ENCODE measurements at places on chromosomes 4 and X.

DNA sequence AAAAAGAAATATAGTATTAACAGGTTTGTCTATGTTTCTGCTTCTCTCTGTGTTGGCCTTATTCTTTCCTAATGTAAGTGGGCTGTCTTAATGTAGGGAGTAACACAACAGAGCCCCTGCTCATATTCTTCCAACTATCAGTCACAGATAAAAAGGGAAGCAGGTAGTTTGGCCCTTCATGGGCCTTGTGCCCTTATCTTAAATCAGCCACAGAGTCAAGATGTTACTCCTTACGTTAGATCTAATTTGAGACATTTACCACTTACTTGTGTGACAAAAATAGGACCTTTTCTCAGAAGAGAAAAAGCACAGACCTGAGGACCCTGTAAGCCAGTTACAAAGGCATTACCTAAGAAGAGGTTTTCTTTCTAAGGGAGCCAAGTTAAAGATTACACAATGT lies 589.0 kb downstream of the GRXCR1 start:
- DNase-seq = no peak

GRCh38 chr4:119982756-119983155 lies 83.9 kb downstream of the MAD2L1 start:
- DNase-seq = no peak

DNA sequence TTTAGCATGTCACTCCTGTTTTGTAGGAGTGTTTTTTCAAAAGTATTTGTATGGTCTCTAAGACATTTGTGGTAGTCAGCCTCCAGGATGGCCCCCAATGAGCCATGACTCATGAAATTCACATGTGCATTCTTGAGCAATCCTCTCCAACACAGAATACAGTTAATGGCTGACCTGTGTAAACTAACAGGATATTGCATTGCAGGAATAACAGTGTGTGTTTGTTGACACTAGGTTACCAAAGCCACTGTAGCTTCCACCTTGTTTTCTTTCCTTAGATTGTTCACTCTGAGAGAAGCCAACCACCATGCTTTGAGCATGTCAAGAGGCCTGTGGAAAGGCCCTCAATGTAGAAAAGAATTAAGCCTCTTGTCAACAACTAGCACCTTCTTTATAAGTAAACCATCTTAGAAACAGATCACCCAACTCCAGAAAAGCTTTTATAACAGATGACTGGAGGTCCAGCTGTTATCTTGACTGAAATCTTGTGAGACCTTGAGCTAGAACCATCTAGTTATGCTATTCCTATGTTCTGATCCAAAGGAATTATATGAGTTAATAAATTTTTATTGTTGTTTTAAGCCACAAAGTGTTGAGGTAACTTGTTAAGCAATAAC lies 28.5 kb downstream of the TBCK start:
- DNase-seq = no peak

- DNase-seq = no peak
These were observed 87.0 kb downstream of the EFNB1 start for GRCh38 chrX:68915778-68916177.

DNA sequence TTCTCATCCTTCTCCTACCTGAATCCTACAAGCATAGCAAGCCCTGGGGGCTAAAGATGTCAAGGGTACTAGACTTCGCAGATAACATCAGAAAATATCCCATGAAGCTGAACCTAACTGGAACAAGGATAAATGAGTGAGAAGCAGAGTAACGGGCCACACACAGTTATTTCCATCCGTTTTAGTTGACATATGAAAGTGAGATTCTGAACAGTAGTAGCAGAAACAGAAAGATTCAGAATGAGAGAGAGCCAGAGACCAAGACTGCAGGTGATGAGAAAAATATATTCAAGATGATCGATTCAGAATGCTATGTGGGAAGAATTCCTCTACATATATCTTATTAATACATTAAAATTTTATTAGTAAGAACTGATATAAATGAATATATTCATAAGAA lies 165.1 kb downstream of the TSPAN5 start:
- no peak for DNase-seq

GRCh38 chrX:123432361-123433150 lies 248.5 kb downstream of the GRIA3 start:
- no peak for DNase-seq

DNA sequence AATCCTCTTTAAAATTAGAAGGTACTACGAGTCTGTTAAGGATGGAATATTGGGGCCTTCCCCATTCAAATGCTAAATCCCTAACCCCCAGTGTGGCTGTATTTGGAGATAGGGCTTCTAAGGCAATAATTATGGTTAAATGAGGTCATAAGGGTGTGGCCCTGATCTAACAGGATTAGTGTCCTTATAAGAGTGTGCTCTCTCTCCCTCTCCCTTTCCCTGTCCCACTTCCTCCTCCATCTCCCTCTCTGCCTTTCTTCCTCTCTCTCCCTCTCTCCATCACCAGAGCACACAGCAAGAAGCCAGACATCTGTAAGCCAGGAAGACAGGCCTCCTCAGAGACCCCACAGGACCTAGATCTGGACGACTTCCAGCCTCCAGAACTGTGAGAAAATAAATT lies 116.9 kb downstream of the COL25A1 start:
- DNase-seq = no peak

- no peak for DNase-seq
These were observed 57.1 kb downstream of the TMEM131L start for GRCh38 chr4:153523164-153523796.

DNA sequence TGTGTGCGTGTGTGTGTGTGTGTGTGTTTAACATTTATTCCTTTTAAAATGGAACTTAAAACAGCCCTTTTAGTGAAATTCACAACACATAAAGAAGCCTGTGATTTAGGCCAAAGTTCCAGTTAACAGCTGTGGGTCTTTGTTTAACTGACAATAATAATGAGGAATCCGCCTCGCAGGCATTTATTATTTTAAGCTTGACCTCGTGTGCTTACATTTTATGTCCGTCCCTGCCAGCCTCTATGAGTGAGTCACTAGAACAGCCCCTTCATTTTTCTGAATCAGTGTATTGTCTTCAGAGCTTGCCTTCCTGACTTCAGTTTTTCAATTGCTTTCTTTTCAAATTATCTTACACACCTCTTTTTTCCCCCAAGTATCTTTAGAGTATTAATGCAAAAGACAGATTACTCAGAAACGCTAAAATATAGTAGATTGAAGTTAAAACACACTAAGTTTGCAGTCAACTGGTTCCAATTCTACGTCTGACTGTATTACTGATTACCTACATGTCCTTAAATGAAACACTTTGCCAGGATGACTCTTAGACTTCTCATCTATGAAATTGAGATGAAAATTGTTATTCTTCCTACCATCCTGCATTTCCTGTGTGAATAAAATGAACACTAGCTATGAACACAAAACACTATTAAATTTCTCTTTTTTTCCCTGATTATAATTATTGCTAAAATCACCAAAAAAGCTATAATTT lies 319.6 kb upstream of the HS3ST1 start:
- DNase-seq = no peak

GRCh38 chrX:37921758-37922157 lies 74.4 kb upstream of the DYNLT3 start:
- DNase-seq = no peak

GRCh38 chrX:38008658-38009057 lies 2.3 kb downstream of the SYTL5 start:
- no peak for DNase-seq

DNA sequence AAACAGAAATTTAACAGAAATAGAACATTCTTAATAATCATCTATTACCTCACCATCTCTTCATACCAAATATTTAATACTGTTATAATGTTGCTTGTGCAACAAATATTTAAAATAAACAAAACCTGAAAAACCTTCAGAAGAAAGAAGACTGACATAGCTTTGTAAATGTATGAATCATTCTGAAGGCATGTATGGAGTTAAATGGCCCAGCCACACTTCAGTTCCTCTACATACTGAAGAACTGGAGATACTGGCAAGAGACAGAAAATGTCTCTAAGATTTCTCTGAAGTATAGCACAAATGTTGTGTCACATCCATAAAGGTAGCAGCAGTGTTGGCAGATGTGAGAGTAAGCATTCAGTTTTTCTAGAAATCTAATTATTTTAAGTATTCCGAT lies 275.3 kb upstream of the FGF13 start:
- DNase-seq = no peak
